Frontal cortex (tissue), 4 donors: ENCODE measurements at places on chromosomes 12 and 14. TPM values are rescaled to one million over a fixed set of nuclear protein-coding genes. Genes with fewer than 3 reads are reported as not detected.

DNA sequence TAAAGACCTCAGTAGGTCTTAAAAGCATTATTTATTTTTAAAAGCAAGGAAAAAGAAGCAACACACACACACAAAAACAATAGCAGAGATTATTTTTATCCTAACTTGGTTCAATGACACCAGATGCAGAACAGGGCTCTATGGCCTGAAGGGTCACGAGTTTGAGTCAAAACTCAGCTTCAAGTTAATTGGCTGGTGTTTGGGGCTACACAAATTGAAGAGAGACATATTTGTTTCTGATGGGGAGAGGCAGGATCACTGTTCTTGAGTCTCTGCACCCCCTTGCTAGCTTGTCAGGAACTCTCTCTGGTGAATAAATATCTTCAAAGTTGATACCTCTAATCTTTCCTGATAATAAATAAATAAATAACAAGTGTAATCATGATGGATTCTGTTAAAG lies 466.1 kb downstream of the PRKD1 start:
- no peak for DNase-seq

DNA sequence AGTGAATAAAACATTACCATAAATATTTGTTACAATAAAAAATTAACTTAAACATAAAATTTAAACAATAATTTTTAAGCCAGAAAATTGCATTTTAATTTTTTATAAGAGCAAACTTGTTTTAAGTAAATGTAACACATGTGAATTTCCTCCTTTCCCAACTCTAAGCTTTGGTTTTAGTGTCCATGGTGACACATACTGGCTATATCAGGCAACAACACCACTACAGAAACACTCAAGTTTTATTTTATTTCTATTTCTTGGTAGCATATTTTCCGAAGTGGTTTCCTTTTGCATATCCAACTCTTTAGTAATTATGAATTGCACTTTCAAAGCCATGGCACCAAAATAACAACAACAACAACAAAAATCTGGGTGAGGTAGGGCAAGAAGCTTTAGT lies 2.2 kb downstream of the NELL2 start:
- peak; percentile 11 for DNase-seq

DNA sequence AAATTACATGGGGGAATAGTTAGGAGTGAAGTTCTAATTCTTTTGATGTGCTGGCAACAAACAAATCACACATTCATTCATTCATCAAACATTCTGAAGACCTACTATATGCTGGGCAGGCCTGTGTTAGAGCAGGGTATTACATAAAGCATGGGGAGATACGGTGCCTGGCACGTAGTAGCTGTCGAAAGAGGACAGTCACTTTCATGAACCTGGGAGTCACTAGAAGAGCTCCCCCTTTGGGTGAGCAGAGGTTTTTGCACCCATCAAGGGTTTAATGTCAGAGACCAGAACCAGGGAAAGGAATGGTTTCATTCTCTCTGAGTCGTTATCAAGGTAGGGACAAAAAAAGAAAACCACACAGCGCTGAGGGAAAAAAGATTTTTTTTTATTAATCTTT lies 10.0 kb downstream of the LHX5 start:
- peak; percentile 24 for DNase-seq

DNA sequence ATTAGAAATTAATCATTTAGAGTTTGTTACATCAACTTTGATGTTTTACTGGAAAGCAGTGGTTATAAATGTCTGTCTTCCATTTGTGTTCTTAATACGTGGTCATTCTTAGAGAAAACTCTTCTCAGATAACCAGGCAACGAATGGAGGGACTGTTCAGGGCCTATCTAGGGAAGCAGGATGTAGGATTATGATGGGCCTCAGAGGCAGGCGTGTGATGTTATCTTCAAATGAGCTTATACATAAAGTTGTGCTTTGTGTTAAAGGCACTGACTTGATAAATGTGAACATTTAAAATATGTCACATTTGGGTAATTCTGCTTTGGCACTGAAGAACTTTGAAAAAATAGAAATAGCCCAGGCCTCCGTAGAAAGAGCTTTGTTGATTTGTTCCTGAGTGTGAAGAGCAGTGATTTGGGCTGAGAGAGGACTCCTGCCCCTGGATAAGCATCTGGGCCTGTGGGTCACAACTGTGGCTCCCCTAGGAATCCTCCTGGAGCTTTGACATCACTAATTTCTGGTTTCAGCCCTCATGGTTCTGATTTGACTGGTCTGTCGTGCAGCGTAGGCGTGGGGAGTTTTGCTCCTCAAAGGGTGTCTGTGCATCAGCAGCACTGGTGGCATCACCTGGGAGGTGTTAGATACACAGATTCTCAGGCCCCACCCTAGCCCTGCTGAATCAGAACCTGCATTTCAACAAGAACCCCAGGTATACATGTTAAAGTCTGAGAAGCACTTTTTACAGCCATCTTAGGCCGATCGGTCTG lies 55.4 kb downstream of the SAMD4A start:
- DNase-seq, result no peak

DNA sequence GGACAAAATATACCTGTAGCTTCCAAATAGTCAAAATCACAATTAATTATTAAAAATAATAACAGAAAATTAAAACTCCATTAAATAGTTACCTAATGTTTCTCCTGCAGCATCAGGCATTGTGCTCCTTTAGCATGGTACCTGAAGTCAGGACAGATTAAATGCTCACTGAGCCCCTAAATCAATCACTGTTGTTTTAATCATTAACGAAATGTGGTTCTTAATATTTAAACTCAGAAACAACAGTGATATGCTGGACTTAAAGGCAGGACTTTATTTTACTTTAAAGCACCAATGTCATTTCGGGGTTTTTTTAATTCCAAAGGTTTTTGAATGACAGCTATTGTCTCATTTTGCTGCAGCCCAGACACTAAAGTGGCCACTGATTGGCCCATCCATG lies 2.0 kb upstream of the BMP4 start:
- DNase-seq, result no peak

DNA sequence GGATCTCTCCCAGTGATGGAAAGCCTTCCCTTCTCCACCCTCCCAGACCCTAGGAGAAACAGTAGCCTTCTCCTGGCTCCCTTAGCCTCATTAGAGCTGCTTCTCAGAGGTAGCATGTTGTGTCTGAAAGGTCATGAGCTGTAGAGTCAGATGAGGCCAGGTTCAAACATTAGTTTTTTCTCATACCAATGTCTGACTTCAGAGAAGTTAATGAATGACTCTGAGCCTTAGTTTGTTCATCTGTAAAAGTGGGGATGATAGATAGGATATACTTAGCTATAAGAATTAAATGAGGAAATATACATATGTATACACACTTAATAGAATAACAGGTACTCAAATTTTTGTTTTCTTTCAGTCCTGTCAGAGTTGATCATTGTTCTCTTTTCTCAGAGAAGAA lies 523 bp downstream of the SLC6A13 start:
- no peak for DNase-seq

DNA sequence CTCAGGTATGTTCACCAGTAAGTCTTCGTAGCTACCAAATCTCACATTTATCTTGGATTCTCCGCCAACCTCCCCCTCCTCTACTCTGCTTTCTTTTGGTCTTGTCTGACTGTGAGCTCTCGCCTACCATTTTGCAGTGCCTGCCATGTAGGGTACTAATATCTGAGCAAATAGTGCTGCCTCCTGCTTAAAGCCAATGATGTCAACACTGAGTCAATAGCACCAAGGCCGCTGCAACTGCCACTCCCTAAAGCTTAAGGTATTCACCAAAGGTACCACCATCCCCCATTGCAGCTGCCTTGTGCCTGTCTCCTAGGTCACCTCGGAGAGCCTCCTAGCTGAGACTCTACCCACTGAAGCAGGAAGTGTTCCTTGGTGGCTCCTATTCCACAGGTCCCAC lies 114.8 kb upstream of the FUT8 start:
- no peak for DNase-seq

Gene AREL1
- total RNA-seq, result 39.5 TPM

Gene KRT86
- total RNA-seq, result under 0.01 TPM

Gene ABHD12B
- not detected for total RNA-seq

Gene SERPINA6
- total RNA-seq, result not detected

Gene SPX
- total RNA-seq, result 0.41 TPM

Gene CCDC175
- 2.0 TPM for total RNA-seq

Gene KCNH5
- total RNA-seq, result 24.5 TPM
